ENCODE measurements at places on chromosomes 11 and 22.
A peak's percentile ranks its signal among the peaks of the same experiment; 100 is the strongest.

DNA sequence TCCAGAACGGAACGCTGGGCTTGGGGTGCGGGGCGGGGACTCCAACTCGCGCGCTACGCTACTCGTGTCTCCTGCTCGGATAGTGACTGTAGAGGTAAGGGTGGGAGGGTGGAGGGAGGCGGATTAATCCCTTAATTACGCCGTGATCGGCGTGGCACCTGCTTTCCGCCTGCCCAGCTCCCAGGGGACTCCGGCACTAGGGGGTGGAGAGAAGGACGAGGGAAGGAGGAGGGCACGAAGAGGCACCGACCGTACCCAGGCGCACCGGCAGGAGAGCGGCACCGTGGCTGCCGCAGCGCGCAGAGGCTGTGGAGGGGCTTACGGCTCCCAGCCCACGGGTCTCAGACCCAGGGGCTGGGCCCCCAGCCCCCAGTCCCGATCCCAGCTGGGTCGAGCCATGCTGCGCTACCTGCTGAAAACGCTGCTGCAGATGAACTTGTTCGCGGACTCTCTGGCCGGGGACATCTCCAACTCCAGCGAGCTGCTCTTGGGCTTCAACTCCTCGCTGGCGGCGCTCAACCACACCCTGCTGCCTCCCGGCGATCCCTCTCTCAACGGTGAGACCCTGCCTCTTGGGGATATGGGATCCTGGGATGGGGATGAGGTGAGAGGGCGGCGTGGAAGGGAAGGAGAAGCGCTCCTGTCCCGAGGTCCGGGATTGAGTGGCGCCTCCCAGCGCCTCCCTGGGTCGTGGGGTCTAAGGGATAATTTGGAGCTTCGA, at the start of gene ROBO3:
TSS of gene ROBO3 (plus strand) at position 252 of the 721 bp plus-strand sequence. CDS start at position 398, 146 bp downstream.
- DNase-seq: no peak

DNA sequence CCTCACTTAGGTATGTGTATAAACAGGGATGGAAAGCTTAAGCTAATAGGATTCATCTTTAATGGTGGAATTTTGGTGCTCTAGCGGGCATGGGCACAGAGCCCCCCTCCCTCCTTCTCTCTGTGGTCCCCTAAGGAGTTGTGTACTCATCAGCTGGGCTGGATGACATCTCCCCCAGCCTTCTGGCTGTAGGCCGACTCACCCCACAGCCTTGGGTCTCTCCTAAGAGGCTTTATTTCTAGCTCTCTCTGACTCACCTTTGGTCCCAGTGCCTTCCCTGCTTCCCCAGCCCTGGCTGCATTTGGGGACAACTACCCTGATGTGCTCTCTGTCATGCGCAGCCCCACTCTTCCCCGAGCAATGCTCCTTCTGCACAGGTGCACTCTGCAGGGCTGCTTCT, 26.9 kb downstream of the SLC6A5 start:
- DNase-seq: no peak

- no peak for DNase-seq
Measured at GRCh38 chr11:13841393-13841792, 121.1 kb upstream of the SPON1 start.

- DNase-seq: no peak
Measured at GRCh38 chr11:78239781-78240180, 51.1 kb downstream of the USP35 start.

- peak; percentile 51 for DNase-seq
Measured at GRCh38 chr22:42116848-42117424, 13.7 kb downstream of the CYP2D6 start.

DNA sequence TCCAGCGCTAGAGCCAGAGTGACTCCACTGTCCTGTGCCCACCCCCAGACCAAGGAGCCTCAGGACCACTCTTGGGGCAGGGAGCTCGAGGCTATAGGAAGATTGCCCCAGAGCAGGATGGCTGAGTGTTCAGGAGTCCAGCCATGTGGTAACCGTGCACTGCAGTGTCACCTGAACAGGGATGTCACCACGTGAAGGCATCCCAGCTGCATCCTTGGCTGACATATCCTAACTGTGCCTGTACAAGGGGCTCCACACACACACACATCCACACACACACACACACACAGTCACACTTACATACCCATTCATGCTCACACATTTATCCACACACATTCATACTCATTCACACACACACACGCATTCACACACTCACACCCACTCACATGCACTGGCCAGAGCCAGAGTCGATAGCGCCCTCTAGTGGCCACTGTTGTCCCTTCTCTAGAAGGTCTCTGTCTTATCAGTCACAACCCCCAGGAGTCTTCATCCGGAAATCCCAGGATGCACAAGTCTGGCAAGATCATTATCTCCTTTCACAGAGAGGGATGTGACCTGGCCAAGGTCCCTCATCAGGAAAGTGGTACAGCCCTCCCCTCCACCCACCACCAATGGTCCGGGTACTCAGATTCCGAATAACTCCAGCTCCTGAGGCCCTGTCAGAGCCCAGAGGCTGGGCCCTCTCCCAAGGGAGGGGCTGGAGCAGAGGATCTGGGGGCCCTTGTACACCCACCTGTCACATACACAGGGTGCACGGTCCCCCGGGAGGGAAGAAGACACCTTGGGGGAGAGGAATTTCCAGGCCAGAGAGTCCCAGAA, 55.1 kb downstream of the IGLL5 start:
- peak; percentile 95 for DNase-seq

DNA sequence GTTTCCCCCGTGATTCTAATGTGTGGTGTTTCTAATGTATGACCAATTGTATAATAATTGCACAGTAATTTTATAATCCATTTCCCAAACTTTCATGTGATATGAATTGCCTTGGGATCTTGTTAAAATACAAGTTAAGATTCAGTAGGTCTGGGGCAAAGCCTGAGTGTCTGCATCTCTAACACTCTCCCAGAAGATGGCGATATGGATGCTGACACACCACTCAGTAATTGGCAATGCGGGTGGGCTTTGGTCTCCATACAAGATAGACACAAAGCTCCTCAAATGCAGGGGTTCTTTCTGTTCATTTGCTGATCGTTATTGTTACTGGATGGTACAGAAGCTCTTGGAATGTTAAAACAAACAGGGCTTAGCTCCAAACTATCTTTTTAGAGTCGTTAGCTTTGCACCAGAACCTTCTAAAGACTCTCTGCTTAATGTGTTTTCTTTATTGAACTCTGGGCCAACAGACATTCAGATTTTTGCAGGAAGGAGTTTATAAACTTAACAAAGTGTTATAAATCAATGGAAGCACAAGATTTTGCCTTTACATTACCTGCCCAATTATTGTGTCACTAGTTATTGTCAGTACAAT, 45.4 kb upstream of the ANO3 start:
- peak; percentile 46 for DNase-seq

- no peak for DNase-seq
Measured at GRCh38 chr22:31211482-31211861, 626 bp upstream of the LIMK2 start.

GRCh38 chr22:31229402-31230079, 17.4 kb downstream of the LIMK2 start:
- no peak for DNase-seq

GRCh38 chr11:126597041-126597440, 241.6 kb downstream of the ST3GAL4 start:
- no peak for DNase-seq

- peak; percentile 72 for DNase-seq
Measured at GRCh38 chr11:106133529-106133928, 56.1 kb downstream of the AASDHPPT start.

DNA sequence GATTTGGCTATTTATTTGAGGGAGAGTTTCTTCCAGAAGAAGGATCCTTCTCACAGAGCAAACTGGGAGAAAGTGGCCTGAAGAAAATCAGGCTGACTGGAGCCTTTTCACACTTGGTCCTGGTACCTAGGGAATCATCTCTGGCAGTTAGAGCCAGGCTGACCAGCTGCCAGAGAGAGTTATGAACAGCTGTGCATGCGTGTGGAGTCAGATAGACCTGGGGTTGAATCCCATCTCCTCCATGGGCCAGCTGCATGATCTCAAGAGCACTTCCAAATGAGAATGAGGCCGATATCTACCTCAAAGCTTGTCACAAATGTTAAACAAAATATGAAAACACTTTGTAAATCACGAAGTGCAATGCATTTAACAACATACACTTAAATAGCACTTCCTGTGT, 390.0 kb downstream of the TENM4 start:
- DNase-seq: no peak

DNA sequence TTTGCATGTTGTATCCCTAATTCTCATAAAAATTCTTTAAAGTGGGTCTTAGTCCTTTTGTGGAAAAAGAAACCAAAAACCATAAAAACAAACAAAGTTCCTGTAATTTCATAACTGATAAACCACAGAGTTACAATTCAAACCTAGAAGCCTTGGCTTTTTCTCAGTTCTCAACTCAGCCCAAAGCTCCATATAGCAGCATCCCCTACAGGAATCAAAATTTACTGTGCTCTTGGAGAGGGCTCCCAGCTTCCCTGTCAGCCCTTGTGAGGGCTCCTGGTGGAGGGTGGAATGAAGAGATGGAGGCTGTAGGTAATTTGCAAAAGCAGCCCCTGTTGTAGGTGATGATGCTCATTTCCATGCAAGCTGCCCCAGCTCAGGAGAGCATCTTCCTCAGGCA, 506.1 kb upstream of the KIRREL3 start:
- DNase-seq: no peak

DNA sequence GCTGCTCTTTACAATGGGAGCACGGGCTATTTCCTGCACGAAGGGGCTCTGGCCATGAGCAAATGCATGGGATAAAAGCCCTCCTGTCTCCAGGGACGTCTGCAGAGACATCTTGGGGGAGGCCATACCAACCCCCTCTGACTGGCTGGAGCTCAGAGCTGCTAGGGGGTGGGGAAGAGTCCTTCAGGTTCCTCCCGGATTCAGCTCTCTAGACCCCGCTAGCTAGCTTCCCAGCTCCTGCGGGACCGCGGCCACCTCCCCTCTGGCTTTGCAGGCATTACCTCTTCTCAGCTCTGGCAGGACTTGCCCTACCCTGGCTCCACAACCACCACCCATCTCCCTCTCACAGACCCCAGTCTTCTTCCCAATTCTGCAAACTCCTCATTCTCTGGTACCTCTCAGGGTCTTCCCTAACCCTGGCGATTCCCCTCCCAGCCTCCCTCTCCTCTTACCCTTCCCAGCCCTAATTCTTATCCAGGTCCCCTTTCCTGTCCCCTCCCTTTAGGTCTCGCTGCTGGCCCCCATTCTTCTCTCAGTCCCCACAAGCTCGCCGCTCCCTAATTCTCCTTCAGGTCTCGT, 802 bp downstream of the SYT13 start:
- DNase-seq: no peak

- DNase-seq: no peak
Measured at GRCh38 chr11:129871914-129872313, 23.5 kb downstream of the NFRKB start.

- DNase-seq: no peak
Measured at GRCh38 chr11:495537-495931, 11.5 kb downstream of the RNH1 start.

GRCh38 chr11:10310301-10310841, 5.5 kb downstream of the ADM start:
- DNase-seq: no peak

- no peak for DNase-seq
Measured at GRCh38 chr22:36336246-36337182, 51.3 kb downstream of the MYH9 start.

GRCh38 chr11:1039481-1040427, 3.2 kb upstream of the MUC6 start:
- DNase-seq: no peak

DNA sequence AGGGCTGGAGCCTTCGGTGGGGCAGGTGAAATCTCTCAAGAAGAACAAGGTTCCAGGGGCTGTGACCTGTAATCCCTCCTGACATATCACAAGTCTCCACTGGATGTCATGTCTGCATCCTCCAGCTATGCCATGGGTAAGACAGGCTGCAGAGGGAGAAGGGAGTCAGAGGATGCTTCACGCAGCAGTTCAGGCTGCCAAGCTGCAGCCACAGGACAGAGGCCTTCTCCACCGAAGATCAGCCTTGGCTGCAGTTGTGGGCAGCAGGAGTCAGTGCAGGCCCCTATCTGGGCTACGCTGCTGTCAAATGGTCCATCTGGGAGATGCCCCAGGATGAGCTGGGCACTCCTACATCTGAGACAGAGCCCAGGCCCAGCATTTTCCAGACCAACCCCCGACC, 25.0 kb downstream of the DKK3 start:
- DNase-seq: no peak

GRCh38 chr11:60570970-60571369, 55.8 kb downstream of the MS4A13 start:
- no peak for DNase-seq

DNA sequence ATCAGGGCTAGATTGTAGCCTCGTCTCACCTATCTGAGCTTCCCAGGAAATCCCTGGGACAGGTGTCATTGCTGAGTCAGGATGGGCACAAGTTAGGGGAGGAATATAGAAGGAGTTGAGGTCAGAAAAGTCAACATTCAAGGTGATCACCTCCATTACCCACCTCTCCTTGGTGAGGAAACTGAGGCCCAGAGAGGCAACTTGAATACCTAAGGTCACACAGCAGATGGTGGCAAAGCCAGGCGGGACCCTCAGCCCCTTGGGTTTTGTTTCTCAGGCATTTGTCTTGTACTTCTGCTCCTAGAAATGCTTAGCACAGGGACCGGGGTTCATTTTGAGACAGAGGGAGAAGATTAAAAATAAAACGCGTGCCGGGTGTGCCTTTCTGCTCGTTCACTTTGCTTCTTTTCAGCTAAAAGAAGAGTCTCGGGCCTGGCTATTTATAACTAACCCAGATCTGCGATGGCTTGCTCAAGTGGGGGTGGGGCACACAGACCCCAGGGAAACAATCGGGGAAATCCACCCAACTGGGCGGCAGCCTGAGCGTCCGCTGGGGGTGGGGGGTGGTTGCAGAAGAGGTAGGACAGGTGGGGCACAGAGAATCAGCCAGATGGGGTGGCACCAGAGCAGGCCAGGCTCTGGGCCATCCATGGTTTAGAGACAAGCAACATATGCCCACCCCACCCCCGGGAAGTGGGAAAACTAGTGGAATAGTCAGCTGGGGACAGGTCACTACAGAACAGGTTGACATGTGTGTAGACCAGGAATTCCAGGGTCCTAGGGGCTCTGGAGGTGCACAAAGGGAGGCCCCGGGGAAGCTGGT, 3.9 kb upstream of the GNAZ start:
- DNase-seq: no peak

DNA sequence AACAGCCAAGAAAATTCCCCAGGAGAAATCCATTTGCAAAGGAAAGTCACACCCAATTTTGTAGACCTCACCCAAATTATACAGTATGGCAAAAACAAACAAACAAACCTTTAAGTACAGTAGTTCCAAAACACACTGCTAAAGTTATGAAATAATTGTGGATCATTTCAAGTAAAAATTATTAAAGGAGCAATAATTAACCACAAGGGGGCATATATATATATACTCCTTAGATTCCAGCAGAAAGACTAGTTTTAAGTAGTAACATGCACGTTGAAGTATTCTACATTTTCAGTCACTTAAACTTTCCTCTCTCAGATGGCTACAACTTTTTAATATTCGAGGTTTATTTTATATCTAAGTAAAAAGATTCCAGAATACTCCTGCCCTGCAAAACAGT, 26.8 kb downstream of the RNF141 start:
- peak; percentile 63 for DNase-seq

- DNase-seq: no peak
Measured at GRCh38 chr11:78403781-78404180, 13.8 kb downstream of the GAB2 start.
